Stimulated activated CD4-positive, alpha-beta T cell treated with anti-CD3 and anti-CD28 coated beads, Interleukin-15, amount 100 ng/mL, for 1 hour (primary cell): ENCODE measurements at places on chromosomes 7 and 10.

DNA sequence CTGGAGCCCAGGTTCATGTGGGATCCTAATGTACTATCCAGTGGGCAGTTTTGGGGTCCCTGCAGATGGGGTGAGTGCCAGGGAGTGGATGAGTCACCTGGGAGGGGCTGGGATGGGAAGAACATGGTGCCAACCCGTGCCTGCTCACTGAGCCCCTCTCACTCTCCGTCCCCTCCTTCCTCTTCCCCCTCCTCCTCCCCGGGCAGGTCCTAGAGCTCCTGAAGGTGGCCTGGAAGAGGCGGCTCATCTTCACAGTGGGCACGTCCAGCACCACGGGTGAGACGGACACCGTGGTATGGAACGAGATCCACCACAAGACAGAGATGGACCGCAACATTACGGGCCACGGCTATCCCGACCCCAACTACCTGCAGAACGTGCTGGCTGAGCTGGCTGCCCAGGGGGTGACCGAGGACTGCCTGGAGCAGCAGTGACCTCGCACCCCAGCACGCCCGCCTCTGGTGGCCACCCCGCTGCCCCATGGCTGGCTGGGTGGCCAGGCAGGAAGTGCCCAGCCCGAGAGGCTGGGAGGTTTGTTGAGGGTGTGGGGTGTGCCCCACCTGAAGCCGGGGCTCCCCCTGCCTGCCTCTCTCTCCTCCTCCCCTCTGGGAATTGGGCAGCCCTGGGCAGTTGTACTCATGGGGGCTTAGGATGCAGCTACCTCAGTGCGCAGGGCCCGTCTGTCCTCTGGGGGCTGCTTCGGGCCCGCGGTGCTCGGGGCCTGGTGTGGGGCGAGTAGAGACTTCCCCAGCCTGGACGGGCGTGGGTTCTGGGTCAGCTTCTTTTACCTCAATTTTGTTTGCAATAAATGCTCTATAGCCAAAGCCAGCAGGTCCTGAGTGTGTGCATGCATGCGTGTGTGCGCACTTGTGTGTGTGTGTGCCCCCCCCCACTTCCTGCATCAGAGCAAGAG lies 4.9 kb upstream of the UPK3B start:
- DNase-seq, result no peak

DNA sequence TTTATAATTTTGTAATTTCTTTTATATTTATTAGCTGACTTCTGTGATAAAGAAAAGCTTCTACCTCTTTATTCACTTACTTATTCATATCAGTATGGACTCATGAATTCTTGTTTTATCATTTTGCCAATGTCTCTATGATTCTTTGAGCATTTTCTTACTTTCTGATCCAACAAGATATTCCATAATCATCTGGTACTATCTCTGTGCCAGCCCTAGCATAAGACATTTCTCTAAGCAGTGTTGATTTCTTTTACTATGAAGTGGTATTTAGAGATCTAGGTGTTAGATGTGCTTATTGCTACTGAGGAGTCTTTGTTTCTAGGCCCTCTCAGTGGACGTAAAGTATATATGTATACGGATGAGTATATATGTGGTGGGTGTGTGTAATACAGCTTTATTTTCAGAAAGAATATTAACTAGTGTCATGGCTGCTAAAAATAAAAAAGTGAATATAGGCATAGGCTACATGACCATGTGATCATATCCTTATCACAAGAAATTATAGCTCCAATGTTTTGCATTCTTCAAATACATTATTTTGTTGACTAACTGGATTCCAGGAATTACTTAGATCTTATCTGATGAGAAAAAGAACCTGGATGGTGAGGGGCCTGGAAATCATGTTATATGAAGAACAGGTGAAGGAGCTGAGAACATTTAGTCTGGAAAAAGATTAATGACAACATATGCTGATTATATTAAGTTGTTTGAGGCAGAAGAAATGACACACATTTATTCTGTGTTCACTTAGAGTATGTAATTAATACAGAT lies 13.1 kb downstream of the PHTF2 start:
- DNase-seq, result no peak

DNA sequence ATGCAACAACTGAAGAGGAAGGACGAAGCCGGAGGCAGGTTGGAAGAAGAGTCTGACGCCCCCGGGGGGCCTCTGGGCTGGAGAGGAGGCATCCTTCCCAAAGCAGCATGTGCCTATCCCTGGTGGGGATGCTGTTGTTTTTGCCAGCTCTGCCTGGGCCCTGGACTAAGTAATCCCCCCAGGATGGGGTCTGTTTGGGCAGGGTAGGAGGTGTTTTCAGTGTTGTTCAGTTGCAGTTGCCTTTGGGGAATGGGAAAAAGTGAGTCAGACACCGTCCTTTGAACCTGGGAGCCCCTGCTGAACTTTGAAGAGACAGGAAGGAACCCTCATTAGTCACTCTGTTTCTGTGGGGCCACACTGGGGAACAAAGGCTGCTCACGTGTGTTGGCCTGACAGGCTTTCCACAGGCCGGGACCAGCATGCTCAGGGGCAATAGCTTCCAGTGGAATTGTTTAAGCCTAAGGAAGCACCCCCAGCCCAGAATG lies 35.2 kb upstream of the GDF10 start:
- peak; percentile 46 for DNase-seq

DNA sequence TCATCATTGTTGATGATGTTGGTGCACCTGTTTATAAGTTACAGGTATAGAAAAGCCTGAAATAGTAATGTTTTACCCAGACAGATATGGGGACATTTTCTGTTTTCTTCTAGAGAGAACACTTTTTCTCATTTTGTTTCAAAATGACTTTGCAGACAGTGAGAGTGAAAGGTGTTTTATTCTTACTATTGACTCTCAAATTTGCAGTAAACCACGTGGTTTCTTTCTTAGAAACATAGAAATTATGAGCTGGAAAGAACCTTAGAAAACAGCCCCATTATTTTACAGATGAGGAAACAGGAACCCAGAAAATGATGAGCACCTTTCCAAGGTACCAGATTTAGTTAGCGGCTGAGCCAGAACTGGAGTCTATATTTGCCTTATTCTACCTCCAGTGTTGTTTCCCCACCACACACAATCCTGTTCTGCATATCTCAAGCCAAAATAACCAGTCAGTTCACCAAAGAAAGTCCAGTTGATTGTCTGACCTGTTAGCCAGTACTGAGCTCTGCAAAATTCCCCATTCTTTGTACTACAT lies 138.9 kb upstream of the AHR start:
- no peak for DNase-seq

DNA sequence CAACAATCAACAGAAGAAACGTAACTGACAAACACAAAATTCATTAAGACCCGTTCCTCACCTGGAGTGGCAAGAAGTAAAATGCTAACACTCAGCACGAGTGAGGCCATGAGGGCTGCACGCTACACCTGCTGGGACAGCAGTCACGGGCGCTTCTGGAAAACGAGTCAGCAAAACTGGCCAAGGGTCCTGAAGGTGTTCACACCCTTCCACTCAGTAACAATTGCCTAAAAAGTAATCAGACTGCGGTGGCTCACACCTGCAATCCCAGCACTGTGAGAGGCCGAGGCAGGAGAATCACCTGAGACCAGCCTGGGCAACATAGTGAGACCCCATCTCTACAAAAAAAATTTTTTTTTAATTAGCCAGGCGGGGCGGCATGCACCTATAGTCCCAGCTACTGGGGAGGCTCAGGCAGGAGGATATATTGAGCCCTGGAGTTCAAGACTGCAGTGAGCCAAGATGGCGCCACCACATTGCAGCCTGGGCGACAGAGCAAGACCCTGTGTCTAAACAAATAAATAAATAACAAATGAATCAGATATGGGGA lies 199.1 kb downstream of the MAD1L1 start:
- no peak for DNase-seq

- DNase-seq, result no peak
These were observed 749.0 kb downstream of the SUGCT start for GRCh38 chr7:40883826-40884225.

DNA sequence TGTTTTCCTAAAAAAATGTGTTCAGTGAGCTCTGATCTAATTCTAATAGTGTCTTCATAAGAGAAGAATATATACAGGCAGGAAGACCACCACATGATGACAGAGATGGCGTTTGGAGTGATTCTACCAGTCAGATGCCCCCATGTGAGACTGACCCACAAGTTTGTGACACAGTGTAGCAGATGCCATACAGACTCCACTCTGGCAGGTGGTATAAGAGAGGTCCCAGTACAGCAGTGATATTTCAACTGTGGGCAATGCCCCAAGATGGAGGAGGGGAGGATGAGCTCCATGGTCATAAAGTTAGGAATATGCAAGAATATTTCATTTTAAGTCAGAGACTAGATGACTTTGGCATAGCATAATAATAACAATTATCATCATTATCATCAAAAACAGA lies 1022.6 kb downstream of the KCNMA1 start:
- no peak for DNase-seq

- DNase-seq, result no peak
These were observed 337.8 kb downstream of the ELMO1 start for GRCh38 chr7:37110660-37111424.

GRCh38 chr10:31623466-31623865 lies 304.4 kb downstream of the ZEB1 start:
- DNase-seq, result no peak

DNA sequence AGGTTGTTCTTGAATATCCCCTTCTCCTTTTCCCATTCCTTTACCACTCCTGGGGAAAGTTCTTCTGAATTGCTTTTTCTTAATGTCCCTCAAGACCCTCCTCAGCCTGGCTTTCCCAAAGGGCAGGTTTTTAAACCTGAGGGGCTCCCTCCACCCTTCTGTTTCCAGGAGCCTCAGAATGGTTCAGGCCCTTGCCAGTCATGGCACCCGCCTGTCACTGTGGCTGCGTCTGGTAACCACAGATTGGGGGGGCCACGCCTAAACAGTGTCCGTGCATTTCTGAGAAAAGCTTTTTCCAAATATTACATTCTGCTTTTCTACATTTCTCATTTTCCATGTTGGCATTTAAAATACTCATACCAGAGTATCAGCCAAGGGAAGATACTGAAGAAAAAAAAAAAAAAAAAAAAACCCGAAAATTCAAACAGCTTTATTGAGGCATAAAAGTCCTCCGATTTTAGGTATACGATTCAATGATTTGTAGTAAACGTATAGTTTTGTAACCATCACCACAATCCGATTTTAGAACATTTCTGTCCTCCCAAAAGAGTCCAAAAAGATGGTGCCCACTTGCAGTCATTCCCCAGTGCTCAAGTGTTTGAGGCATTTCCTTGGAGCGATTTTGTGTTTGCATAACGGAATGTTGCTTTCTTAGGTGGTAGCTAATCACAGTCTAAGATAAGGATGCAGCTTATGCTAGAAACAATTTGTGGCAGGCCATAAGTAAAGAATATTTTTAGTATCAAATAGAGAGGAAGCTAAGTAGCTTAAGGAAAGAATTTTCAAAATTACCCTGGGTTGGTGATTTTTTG lies 22.1 kb downstream of the HKDC1 start:
- DNase-seq, result no peak

GRCh38 chr7:50562136-50562535 lies 3.1 kb downstream of the DDC start:
- no peak for DNase-seq

- no peak for DNase-seq
These were observed 67.6 kb downstream of the DNMBP start for GRCh38 chr10:99941942-99942820.

GRCh38 chr7:47492716-47493325 lies 89.1 kb downstream of the TNS3 start:
- no peak for DNase-seq

- DNase-seq, result no peak
These were observed 32.7 kb downstream of the DPYSL4 start for GRCh38 chr10:132219486-132219885.

- DNase-seq, result no peak
These were observed 77.5 kb downstream of the ARID5B start for GRCh38 chr10:61978965-61979364.

GRCh38 chr10:44576702-44577191 lies 191.8 kb upstream of the CXCL12 start:
- DNase-seq, result no peak

DNA sequence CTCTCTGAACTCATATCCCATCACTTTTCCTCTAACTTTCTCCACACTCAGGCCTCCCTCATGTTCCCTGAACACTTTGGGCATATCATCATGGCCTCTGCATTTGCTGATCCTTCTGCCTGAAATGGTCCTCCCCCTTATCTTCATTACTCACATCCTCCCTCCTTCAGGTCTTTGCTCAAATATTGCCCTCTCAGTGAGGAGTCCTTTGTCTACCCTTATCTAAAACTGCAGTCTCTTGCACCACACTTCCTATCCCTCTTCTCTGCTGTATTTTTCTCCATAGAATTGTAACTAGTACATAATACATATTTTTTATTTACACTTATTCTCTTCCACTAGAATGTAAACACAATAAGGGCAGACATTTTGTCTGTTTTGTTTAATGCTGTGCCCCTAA lies 41.7 kb downstream of the DNAJC1 start:
- DNase-seq, result no peak

DNA sequence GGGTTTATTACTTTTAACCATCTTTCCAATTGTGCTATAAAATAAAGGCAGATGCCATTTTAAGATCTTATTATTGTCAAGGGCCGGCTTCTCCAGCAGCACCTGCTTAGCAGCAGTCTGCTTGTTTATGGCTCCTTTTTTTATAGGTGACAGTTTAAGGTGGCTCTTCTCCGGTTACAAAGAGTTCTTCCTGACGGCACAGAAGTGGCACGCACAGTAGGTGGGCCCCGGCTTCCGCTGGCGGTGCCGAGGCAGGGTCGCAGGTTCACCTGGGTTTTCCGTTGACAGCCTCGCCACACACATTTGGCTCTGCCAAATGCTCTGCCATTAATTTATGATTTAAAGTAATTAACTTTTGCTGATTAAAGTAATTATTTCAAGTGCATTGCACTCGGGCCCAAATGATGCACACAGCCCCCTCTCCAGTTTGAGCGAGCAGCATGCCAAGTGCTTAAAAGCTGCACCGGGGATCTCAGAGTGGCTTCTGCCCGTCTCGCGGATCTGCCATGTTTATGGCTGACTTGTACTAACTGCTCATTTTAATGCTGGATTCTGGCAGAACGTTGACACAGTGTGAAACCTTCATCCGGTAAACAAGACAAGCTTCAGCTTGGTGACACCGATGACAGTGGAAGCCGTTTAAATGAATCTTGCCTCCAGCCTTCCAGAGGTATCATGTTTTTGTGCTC lies 355.1 kb upstream of the MKI67 start:
- no peak for DNase-seq
